ENCODE measurements at places on chromosomes 2 and 18.

DNA sequence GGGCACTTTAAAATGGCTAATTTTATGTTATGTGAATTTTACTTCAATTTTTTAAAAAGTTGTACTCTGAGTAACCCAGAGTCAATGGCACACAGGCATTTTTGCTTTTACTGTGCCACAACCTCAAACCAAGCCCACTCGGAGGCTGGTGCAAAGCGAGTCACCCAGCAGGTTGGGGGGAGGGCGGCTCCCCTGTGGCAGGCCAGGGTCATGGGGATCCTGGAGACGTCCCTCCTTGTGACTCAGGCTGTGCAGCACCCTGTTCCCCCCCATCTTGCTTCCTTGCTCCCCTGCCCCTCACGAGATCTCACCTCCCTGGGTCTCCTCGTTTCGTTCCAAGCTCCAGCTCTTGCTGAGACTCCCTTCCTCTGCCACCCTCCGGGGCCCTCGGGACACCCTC is 58.6 kb downstream of the POMC start:
- DNase-seq = no peak

DNA sequence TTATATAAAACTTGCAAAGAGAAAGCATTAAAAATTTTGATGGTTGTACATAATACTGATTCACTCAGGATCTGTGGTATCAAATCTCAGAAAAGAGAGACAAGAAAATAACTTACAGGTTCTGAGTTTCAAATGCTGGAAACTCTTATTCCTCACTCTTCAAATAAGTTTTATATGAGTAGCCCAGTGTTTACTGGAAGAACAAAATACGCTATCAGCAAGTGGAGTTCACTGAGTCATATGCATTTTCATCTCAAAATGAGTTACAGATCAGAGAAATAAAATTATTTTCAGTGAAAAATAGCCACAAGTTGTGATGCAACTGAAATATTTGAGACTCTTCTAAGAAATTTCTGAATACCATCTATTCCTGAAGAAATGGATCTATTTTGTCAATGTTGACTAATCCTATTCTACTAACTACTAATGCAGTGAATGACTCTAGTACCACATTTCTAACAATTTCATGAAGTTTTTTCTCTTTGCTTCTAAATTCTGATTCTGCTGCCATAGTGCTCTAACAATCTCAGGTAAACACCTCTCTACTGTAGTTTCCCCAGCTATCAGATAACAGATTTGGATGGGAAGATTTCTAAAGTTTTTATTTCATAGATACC is 391.7 kb downstream of the ZEB2 start:
- no peak for DNase-seq

DNA sequence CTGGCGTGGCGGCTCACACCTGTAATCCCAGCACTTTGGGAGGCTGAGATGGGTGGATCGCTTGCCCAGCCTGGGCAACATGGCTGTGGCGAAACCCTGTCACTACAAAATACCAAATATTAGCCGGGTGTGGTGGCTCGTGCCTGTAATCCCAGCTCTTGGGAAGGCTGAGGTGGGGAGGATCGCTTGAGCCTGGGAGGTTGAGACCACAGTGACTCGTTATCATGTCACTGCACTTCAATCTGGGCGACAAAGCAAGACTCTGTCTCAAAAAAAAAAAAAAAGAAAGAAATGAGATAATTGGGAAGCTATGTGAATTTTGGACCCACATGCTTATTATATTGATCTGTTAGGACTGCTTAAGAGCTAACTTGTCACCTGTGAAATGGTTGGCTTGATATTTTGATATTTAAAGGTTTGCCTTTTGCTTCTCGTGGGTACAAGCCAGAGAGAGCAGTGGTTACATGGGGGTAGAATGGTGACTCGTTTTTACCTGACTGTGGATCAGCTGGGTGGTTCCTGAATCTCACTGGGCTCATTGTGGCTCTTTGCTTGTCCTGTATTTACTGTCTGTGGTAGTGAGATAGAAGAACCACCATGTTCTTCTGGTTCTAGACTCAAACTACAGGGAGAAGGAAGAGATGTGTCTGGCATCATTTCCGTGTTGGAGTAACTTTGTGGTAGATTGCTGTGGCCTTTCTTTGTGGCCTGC is 28.9 kb downstream of the ZNF532 start:
- DNase-seq = no peak

GRCh38 chr2:107128381-107128780 is 242.4 kb upstream of the ST6GAL2 start:
- DNase-seq = no peak

GRCh38 chr2:106011380-106011779 is 182.7 kb downstream of the UXS1 start:
- DNase-seq = no peak

GRCh38 chr2:118710481-118710880 is 137.0 kb downstream of the EN1 start:
- no peak for DNase-seq
